HCEC 1CT (cell line): ENCODE measurements at places on chromosomes 5 and 9.

DNA sequence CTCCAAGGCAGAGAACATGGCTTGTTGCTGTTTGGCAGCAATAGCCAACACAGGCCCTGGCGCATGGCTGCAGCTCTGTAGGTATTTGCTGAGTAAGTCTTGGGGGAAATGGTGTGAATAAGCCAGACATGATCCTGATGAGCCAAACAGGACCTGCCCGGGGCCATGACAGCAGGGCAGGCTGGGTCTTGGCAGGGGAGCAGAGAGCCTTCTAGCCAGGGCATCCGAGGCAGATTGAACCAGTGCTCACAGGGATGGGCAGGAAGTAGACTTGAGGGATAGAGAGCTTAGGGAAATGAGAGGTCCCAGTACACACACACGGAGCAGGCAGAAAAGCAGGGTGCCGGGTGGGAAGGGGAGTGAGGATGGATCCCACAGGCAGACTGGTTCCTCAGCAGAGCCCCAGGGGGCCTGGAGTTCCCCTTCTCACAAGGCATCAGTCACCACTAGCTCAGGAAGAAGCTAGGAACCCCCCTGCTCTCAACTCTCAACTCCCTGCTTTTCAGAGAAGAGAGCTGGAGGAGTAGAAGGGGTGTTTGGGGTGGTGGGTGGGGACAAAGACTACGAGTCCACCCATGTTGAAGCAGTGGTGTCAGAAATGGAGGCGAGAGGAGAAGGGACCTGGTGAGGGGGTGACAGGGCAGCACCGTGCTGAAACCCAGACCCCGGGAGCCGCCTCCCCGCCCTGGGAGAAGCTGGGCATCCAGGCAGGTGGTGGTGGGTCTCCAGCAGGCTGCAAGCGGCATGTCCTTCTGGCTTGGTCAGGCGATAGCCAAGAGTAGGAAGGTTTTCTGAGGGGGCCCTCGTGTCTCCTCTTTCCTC is 111.1 kb downstream of the RGS3 start:
- no peak for DNase-seq

GRCh38 chr9:68532131-68532530 is 8.6 kb downstream of the TMEM252 start:
- DNase-seq: no peak

DNA sequence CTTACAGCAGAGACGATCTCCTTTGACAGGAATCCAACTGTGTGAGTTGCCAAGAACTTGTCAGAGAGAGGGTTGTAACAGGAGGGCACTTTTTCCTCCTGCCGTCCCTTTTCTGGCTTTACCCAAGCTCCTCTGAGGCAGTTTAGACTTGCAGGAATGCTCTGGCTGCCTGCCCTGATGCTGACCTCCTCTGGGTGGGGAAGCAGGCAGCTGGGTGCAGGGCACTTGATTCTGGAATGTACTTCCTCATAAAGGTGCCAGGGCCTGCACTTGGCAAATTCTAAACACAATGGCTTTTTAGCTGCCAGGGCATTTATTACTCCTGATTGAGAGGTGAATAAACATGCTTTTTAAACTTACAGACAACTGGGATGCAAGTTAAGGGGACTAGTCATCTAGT is 190.4 kb downstream of the EPB41L4A start:
- peak; percentile 5 for DNase-seq

- DNase-seq: no peak
These were observed 38.2 kb upstream of the LPAR1 start for GRCh38 chr9:111076519-111076918.

DNA sequence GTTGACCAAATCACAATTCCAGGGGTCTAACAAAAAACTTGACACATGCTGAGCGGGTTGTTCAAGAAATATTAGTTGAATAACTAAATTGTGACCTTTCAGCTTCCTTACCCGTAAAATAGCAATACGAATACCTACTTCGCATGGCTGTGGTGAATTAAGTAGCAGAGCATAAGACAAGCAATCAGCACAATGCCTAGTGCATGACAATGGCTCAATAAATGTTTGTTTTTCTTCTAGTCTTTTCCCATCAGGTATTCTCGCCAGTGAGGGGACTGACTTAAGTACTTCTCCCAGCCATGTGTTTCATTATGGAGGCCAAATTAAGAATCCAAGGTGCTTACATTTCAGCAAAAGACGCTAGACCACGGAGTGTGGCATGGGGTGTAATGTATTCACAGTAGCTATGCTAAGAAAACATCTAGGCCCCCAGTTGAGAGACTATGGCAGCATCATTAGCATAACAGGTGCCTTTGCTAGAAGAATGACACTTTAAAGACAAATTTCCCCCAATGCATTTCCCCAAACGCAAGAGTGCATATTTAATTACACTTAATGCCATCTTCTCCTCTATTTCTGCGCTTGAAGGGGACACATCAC is 145.9 kb downstream of the ASTN2 start:
- no peak for DNase-seq

DNA sequence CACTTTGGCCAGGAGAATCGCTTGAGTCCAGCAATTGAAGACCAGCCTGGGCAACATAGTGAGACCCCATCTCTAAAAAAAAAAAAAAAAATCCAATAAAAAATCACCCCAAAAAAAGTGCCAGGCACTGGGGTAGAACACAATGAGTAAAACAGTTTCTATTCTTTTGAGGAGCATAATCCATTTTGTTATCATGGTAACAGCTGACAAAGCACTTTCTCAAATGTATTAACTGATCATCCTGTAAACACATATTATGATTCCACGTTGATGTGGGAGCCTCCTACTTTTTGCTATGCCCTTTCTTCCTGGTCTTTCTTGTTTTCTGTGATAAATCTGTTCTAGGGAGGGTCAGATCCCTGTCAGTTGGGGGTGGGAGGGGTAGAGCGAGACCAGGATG is 20.7 kb upstream of the FAM13B start:
- DNase-seq: no peak

GRCh38 chr5:83490203-83490602 is 18.7 kb downstream of the VCAN start:
- DNase-seq: no peak

GRCh38 chr9:108666240-108666784 is 189.5 kb downstream of the ACTL7B start:
- DNase-seq: peak; percentile 22

DNA sequence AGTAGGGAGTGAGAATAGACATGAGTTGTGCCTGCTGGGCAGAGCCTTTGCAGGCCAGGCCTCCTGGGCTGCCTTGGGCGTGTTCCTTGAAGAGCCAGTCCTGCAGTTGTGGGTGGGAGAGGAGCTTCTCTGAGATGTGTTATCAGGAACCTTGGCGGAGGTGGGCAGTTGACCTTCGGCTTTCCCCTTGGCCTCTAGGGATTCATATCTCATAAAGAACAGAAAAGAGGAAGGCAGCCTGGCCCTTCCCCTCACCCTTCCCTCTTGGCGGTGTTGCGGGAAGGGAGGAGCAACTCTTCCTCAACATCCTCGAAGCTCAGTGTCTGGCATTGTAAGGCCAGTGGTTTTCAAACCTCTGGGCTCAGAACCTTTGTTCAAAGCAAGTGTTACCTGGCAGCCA is 59.2 kb downstream of the DAPK1 start:
- DNase-seq: no peak

DNA sequence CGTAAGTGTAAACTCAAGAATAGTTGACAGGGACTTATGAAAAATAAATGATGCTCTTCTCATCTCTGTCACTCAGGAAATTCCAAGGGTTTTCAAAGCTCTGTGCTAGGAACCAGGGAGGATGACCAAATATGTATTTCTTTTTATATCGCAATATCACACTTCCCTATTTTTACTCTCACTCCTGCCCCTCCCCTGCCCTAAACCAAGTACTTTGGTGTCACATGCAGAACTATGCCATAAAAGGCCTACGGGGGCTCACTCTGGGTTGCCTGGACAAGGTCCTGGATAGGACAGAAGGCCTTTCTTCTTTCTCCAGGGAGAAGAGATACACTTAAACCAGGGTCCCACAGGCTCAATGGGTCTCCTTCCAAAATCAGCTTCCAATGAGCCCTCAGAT is 8.3 kb upstream of the RETREG1 start:
- DNase-seq: no peak

DNA sequence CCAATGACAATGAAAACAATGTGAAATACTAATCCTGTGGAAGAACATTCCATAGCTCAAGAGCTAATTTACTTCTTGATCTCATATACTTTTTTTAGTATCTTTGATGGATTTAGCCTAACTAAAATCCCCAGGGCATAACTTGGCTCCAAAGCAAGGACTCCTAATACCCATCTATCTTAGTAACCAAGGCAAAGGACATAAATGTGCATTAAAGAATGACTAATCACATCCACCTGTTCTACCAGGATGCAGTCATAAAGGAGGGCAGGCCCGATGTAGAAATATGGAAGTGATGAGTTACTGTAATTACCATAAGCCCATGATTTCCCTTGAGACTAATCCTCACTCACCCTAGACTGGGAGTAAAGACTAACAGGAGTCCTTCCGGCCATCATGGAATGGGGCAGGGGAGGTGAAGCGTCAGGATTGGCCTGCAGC is 56.9 kb downstream of the KIF24 start:
- DNase-seq: no peak

DNA sequence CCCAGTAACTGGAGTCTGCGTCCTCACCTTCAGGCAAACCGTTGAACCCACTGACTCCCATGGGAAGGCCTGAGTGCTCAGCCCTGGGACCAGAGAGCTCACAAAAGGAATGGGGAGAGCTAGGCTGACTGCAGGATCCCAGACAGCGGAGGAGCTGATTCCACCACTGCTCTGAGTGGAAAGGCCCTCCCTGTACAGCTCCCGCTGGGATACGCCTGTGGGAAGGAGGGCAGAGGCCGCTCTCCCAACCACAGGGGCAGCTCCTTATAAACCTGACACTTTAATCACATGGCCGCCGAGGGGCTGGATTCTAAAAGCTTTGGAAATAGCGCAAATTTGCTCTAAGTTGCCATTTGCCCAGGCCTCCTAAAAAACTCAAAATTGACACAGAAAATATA is 37.1 kb downstream of the DBH start:
- DNase-seq: no peak

- DNase-seq: no peak
These were observed 6.5 kb downstream of the CDO1 start for GRCh38 chr5:115809946-115810345.

DNA sequence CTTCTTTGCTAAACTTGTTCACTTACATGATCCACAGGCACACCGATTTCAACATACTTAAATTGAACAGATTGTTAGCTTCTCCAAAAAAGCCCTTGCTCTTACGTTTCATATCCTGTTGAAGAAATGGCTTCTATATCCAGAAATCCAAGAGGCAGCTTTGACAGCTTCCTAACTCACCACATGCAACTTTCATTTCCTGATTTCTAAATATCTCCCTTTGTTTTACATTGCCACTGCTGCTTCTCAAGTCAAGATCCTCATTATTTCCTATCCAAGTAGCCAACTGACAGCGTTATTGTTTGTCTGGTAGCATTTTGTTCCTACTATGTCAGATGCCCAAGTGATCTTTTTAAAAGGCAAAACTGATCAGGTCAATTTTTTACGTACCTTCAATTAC is 913.2 kb upstream of the TYRP1 start:
- no peak for DNase-seq

- no peak for DNase-seq
These were observed 6.5 kb upstream of the FAM81B start for GRCh38 chr5:95384485-95385213.

GRCh38 chr5:78922879-78923621 is 62.1 kb downstream of the ARSB start:
- no peak for DNase-seq

- peak; percentile 66 for DNase-seq
These were observed 63.5 kb downstream of the ZNF474 start for GRCh38 chr5:122192497-122193496.

DNA sequence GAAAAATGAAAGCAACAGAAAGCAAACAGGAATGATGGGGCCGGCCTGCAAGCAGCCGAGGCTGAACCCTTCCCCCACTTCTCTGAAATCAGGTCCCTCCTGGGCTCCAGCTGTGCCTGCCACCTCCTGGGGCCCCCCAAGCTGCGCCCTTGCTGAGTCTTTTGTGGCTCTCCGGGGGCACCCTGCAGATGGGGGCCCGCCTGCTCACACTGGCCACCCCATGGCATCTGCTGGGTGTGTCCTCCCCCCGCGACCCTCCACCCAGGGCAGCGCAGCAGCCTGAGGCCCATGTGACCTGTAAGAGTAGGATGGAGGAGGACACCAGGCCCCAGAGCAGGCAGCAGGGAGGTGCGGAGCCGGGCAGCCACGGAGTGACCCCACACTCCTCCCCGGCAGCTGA is 5.7 kb downstream of the GPSM1 start:
- no peak for DNase-seq

- no peak for DNase-seq
These were observed 69.9 kb downstream of the HSPA4 start for GRCh38 chr5:133121611-133122150.

DNA sequence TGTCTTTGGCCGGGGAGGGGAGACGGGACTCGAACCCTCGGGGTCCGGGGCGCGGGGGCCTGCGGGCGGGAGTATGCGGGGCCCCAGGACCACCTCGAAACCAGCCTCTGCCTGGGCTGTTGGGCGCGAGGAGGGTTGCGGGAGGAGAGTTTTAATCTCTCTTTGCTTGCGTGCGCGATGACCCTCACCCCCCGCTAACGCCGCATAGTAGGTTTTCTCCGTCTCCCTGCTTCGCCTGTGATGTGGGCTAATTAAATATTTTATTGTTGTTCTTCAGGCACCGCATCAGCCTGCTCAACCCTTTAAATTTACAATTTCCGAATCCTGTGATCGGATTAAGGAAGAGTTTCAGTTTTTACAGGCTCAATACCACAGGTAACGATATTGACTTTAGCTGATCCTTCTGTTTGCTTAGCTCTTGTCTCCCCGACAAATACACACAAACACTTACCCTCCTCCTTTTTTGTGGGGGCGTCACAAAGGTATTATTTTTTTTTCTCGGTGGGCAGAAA is 1.7 kb downstream of the TLE4 start:
- DNase-seq: no peak

DNA sequence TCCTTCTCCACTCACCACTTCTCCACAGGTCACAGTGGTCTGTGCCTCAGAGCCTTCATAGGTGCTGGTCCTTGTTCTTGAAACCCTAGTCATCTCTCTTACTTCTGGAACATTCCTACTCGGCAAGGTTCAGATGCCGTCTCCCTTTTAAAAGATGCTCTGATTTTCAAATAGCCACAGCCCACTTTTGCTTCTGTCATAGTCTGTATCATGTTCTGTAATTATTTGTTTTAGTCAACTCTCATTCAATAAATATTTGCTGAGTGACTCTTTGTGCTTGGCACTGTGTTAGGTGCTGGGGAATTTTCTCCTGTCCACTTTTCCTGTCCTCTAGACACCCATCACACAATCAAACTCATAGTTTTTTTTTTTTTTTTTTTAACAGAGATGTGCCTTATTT is 181.3 kb upstream of the IL12B start:
- peak; percentile 23 for DNase-seq
